Lung (tissue), 17 donors: ENCODE measurements at places on chromosomes 1 and 21. TPM values are rescaled to one million over a fixed set of nuclear protein-coding genes. Genes with fewer than 3 reads are reported as not detected.
A peak's percentile ranks its signal among the peaks of the same experiment; 100 is the strongest.

- H3K27ac ChIP-seq = no peak overlapping the region
- H3K36me3 ChIP-seq = peaks cover 4% of the 10 kb centered on the region
- no peaks in the 10 kb centered on the region for H3K4me1 ChIP-seq
- DNase-seq = no peak
- H3K27me3 ChIP-seq = no peaks in the 10 kb centered on the region
These were observed 35.4 kb downstream of the VPS45 start for GRCh38 chr1:150102986-150103385.

GRCh38 chr1:15106608-15107007 is 46.9 kb upstream of the TMEM51 start:
- peak; percentile 31 for DNase-seq
- no peak overlapping the region for H3K27ac ChIP-seq
- H3K36me3 ChIP-seq = no peaks in the 10 kb centered on the region
- H3K4me1 ChIP-seq = no peaks in the 10 kb centered on the region

- peak; percentile 60 for DNase-seq
- H3K4me1 ChIP-seq = no peaks in the 10 kb centered on the region
- H3K27me3 ChIP-seq = no peaks in the 10 kb centered on the region
These were observed 24.9 kb upstream of the TMEM52 start for GRCh38 chr1:1943834-1944570.

GRCh38 chr1:111201275-111202090 is 1.0 kb upstream of the DENND2D start:
- H3K4me3 ChIP-seq = no peak overlapping the region
- no peaks in the 10 kb centered on the region for H3K36me3 ChIP-seq
- no peak for DNase-seq
- peak overlapping the region; percentile 78 for H3K27ac ChIP-seq
- peaks cover 30% of the 10 kb centered on the region for H3K4me1 ChIP-seq

DNA sequence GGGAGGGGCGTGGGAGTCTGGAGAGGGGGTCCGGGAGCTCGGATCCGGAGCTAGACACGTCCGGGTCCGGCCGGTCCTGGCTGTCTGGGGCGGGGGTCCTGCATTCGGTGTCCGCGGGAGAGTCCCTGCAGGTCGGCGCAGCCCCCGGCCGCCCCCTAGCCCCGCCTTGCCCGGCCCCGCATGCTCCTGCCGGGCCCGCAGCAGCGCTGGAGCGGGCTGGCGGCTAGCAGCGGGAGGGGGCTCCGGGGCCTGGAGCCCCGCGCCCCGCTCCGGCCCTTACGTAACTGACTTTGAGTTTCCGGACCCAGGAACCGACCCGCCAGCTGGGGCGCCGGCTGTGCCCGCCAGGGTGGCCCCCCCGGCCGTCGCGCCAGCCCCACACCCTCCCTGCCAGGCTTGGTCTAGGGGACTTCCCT is 26.9 kb upstream of the EPB41 start:
- H3K4me1 ChIP-seq = no peaks in the 10 kb centered on the region
- no peaks in the 10 kb centered on the region for H3K27me3 ChIP-seq
- DNase-seq = peak; percentile 29

- no peaks in the 10 kb centered on the region for H3K36me3 ChIP-seq
- H3K4me3 ChIP-seq = no peak overlapping the region
- no peaks in the 10 kb centered on the region for H3K27me3 ChIP-seq
- H3K4me1 ChIP-seq = no peaks in the 10 kb centered on the region
These were observed 48.0 kb upstream of the B3GALNT2 start for GRCh38 chr1:235552146-235552716.

GRCh38 chr1:222250376-222250775 is 297.5 kb downstream of the HHIPL2 start:
- H3K4me1 ChIP-seq = no peaks in the 10 kb centered on the region
- H3K36me3 ChIP-seq = no peaks in the 10 kb centered on the region
- no peak overlapping the region for H3K4me3 ChIP-seq
- no peak overlapping the region for H3K27ac ChIP-seq
- DNase-seq = no peak

DNA sequence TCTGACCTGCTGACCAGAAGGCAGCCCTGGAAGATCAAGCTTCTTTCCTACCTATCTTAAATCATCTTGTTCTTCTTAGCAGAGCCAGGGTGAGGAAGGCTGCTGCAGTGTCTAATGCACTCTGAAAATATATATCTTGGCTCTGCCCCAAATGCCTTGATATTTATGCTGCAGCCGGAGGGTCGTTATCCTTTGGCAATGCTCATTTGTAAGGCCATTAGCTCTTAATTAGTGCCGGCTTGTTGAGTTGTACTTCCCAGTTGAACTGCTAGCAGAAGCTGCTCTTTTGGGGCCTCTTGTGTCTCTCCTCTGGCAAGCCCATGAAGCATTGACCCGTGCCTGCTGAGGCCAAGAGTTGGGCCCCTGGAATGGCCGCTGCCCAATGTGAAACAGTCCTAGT is 4.2 kb upstream of the GNL2 start:
- no peaks in the 10 kb centered on the region for H3K4me1 ChIP-seq
- H3K36me3 ChIP-seq = no peaks in the 10 kb centered on the region
- DNase-seq = peak; percentile 77
- no peaks in the 10 kb centered on the region for H3K27me3 ChIP-seq

DNA sequence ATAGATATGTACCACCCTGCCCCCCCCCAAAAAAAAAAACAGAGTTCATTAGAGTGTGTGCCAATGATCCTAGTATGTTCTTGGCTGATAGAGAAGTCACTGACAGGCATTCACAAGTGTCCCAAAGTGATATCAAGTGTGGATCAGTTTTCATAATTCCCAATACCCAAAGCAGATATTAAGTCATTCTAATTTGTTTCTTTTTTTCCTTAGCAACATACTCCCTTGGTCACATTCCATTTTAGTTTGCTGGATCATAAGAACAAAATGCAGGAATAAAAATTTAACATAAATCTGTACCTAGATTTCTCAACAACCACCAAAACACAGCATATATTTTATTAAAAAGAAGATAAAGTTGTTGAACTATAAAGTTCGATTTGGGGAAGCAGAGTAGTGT is 129.8 kb upstream of the PALMD start:
- no peaks in the 10 kb centered on the region for H3K27me3 ChIP-seq
- H3K4me3 ChIP-seq = no peak overlapping the region
- H3K36me3 ChIP-seq = no peaks in the 10 kb centered on the region
- H3K27ac ChIP-seq = no peak overlapping the region

- H3K36me3 ChIP-seq = no peaks in the 10 kb centered on the region
- no peak overlapping the region for H3K27ac ChIP-seq
- DNase-seq = no peak
- no peak overlapping the region for H3K4me3 ChIP-seq
These were observed 26.9 kb upstream of the GPR88 start for GRCh38 chr1:100511058-100511457.

DNA sequence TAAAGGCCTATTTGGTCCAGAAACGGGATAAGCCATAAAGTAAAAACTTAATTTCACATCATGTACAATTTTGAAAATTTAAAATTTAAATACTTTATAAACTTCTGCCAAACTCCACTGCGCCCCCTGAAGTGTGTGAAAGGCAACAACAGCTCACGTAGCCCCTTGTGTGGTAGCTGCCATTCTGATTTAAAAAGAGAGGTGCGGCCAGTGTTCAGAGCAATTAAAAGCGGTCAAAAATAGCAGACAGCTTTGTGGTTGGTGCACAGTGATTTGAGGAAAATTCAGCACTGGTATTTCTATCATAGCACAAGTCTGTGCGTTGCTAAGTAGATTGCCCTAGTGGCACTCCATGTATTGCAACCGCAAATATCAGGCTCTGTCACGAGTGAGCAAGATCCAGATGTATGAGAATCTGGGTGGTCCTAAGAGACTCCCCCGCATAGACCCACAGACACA is 122.5 kb downstream of the ATG4C start:
- H3K4me3 ChIP-seq = no peak overlapping the region
- DNase-seq = peak; percentile 4
- H3K27ac ChIP-seq = no peak overlapping the region
- no peaks in the 10 kb centered on the region for H3K27me3 ChIP-seq
- no peaks in the 10 kb centered on the region for H3K36me3 ChIP-seq
- H3K4me1 ChIP-seq = no peaks in the 10 kb centered on the region

DNA sequence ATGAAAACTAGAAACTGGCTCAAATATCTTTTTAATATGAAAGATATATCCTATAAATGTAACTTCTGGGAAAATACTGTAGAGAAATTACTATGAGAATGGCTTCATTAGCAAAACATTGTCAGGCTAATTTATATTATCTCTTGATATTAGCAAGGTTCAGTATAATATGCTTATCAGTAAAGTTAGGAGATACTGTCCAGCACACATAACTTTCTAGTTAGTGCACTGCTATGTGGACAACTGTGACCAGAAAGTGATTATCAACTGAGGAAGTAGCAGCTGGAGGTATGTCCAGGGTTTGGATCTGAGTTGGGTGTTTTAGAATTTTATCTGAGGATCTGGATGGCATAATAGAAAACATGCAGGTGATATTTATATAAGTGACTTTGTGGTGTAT is 7.5 kb downstream of the LRRC8C start:
- H3K27me3 ChIP-seq = no peaks in the 10 kb centered on the region
- no peaks in the 10 kb centered on the region for H3K36me3 ChIP-seq
- no peak for DNase-seq
- H3K4me3 ChIP-seq = no peak overlapping the region

DNA sequence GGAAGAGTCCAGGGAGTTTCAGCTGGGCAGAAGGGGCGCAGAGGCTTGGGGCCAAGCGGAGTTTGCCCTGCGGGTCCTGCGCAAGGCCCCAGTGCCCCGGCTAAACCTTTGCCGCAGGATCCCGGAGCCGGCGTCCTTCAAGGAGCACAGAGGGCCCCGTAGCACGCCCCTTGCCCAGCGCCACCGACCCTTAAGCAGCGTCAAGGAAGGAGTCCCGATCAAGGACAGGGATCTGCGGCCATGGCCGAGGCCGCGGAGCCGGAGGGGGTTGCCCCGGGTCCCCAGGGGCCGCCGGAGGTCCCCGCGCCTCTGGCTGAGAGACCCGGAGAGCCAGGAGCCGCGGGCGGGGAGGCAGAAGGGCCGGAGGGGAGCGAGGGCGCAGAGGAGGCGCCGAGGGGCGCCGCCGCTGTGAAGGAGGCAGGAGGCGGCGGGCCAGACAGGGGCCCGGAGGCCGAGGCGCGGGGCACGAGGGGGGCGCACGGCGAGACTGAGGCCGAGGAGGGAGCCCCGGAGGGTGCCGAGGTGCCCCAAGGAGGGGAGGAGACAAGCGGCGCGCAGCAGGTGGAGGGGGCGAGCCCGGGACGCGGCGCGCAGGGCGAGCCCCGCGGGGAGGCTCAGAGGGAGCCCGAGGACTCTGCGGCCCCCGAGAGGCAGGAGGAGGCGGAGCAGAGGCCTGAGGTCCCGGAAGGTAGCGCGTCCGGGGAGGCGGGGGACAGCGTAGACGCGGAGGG is 520 bp downstream of the CLIC6 start:
- no peak overlapping the region for H3K27ac ChIP-seq
- H3K4me3 ChIP-seq = peak overlapping the region; percentile 24
- no peak for DNase-seq
- peaks cover 43% of the 10 kb centered on the region for H3K27me3 ChIP-seq
- H3K36me3 ChIP-seq = no peaks in the 10 kb centered on the region
- no peaks in the 10 kb centered on the region for H3K4me1 ChIP-seq

DNA sequence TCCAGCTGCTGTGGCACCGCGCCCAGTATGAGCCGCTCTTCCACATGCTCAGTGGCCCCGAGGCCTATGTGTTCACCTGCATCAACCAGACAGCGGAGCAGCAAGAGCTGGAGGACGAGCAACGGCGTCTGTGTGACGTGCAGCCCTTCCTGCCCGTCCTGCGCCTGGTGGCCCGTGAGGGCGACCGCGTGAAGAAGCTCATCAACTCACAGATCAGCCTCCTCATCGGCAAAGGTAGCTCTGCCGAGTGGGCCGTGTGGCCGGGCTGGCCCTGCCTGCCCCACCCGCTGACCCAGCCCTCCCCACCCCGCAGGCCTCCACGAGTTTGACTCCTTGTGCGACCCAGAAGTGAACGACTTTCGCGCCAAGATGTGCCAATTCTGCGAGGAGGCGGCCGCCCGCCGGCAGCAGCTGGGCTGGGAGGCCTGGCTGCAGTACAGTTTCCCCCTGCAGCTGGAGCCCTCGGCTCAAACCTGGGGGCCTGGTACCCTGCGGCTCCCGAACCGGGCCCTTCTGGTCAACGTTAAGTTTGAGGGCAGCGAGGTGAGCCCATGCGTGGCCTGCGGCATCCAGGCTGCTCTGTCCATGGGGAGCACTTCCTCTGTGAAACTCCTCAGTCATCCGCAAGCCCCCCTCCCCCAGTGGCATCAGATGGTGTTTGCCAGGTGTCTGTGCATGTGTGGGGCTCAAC is 64.2 kb downstream of the PIK3CD start:
- H3K36me3 ChIP-seq = peaks cover 26% of the 10 kb centered on the region
- no peaks in the 10 kb centered on the region for H3K4me1 ChIP-seq
- no peak overlapping the region for H3K4me3 ChIP-seq
- no peak overlapping the region for H3K27ac ChIP-seq

DNA sequence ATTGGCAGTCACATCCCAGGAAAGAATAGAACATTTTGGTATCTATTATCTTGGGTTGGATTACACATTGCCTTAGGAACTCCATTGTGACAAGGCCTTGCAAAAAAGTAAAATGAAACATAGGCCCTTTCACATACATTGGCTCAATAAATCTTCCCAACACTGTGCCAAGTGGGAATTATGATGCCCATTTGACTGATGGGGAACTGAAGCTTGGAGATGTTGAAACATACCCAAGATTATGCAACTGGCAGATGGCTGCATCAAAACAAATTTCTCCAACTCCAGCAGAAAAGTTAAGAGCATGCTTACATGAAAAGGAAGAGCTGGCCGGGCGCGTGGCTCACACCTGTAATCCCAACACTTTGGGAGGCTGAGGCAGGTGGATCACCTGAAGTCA is 26.9 kb downstream of the PLEKHO1 start:
- no peak for DNase-seq
- H3K4me1 ChIP-seq = peaks cover 2% of the 10 kb centered on the region
- no peak overlapping the region for H3K4me3 ChIP-seq
- no peaks in the 10 kb centered on the region for H3K27me3 ChIP-seq
- no peaks in the 10 kb centered on the region for H3K36me3 ChIP-seq
- no peak overlapping the region for H3K27ac ChIP-seq

Gene HSPA6
- total RNA-seq = 42.5 TPM

Gene KCNAB2
- 13.7 TPM for total RNA-seq

Gene DNALI1
- total RNA-seq = 20.8 TPM

Gene IQGAP3
- total RNA-seq = 1.0 TPM

Gene LY9
- total RNA-seq = 3.4 TPM

Gene MAP1LC3C
- total RNA-seq = 0.61 TPM

Gene L1TD1
- 0.46 TPM for total RNA-seq

Gene TSSK3
- total RNA-seq = 0.46 TPM

Gene SLC9C2
- 0.98 TPM for total RNA-seq

Gene RGS18
- total RNA-seq = 6.8 TPM
